ENCODE measurements at places on chromosomes 4 and X.

DNA sequence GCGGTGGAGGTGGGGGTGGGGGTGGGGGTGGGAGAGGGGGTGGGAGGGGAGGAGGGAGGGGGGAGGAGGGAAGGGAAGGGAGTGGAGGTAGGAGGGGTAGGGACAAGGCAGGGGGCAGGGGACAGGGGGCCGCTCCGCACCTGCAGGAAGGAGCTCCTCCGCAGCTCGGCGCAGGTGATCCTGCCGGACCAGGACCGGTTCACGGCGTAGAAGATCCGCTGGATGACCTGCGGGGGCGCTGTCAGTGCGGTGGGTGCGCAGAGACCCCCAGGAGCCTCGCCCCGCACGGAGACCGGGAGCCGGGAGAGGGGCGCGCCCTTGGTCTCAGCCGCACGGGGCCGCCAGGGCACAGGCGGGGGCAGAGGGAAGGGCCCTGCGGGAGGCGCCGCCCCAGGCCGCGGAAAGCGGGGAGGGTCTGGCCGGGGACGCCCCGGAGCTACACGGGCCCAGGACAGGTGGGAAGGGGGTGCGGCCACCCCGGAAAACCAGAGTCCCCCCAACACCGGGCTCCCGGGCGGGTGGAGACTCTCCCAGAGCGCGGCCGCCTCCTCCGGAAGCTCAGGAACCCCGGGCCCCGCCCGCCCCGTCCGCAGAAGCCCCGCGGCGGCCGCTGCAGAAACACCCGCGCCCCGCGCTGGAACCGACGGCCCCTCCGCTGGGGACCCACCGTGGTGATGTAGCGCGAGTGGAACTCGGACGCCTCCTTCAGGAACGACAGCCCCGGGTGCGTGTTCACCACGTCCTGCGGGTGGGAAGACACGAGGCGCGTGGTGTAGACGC, 27.6 kb upstream of the GTPBP6 start:
- DNase-seq = no peak

GRCh38 chr4:54274795-54275665, 45.9 kb downstream of the PDGFRA start:
- DNase-seq = no peak

DNA sequence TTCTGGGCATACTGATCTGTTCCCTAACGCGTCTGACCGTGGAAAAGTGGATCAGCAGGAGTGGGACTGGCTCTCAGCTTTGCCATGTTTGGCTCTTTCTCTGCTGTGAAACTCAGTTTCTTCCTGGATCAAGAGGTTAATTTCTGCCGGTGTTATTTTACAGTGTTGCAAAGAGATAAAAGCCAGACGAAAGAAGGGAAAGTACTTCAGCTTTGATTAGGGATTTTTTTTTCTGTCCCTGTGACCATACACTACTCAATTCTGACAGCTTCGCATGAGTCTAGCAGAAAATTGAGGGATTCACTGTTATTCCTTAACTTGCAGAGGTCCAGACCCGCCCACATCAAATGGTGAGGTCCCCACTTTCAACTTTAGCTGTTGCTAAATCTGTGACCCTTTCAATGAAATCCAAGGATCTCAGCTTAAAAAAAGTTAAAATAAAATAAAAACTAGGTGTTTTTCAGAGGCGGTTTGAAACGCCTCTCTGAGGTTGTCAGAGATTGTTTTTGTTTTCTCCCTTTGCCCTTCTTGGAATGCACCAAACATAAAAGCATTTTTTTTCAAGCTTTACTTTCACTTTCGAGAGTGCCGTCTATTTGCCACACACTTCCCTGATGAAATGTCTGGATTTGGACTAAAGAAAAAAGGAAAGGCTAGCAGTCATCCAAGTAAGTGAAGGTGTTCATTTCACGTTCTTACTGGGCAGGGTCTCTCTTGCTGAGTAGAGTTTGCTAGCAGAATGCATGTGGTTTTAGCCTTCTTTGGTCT, at the start of gene TLR3:
TLR3 (plus strand) TSS at position 576 of the 768 bp plus-strand sequence. CDS start 7,464 bp downstream, outside the sequence.
- peak; percentile 16 for DNase-seq

- DNase-seq = no peak
Measured at GRCh38 chr4:147826288-147826646, 94.4 kb downstream of the ARHGAP10 start.

DNA sequence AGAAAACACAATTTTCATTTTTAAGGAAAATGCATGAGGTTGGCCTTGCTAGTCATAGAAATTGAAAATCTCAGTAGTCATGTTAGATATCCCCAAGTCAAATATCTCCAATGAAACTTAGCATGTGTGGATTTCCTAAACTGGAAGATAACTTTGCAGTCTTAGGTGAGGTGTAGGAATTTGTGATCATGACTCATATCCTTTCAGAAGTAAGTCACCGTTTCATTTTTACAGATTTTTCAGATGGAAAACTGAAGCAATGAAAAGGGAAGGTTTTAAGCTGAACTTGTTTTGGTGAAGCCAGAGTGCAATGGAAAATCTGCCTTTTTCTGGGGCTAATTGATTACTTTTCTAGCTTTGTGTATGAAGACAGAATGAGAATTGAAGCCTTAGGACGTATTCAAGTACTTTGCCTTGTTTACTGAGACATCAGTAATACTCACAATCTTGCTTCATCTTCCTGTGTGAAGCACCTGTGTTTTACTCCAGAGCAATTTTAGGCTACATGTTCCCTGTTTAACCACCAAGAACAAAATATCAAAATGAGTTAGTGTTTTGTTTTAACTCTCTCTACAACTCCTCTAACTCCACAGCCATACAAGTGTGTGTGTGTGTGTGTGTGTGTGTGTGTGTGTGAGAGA, 1662.8 kb upstream of the ADGRL3 start:
- no peak for DNase-seq

GRCh38 chr4:42865572-42866189, 26.8 kb upstream of the GRXCR1 start:
- peak; percentile 67 for DNase-seq

- DNase-seq = no peak
Measured at GRCh38 chr4:186326391-186326790, 60.4 kb downstream of the F11 start.

DNA sequence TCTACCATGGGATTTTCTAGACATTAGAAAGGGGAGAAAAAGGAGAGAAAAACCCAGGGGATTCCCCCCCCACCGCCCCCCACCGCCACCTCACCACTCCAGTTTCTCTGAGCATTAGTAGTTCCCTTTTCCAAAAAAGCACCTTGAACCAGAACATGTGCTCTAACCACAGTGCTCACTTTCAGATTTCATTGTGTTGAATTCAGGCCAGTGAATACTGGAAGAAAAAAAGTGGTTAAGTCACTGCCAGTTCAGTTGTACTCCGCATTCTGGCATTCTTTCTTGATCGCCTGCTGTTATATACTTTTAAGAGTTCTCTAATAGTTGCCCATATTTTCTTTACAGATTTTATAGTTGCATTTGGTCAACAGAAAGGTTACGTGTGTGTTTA, 40.9 kb downstream of the JADE3 start:
- peak; percentile 45 for DNase-seq

DNA sequence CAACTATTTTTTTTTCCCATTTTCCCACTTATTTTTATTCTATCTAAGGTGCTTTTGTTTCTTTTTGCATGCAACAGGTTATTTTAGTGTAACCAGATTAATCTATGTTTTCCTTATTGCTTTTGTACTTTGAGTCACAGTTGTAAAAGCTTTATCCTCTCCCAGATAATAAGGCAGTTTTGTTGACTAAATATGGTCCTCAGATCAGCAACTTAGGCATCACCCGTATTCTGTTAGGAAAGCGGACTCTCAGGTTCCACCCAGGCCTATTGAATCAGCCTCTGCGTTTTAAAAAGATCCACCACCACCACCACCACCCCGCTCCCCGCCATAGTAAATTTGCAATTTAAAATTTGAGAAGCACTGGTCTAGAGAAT, 58.6 kb upstream of the USP9X start:
- DNase-seq = no peak

GRCh38 chr4:107850438-107850837, 25.7 kb downstream of the SGMS2 start:
- no peak for DNase-seq

- DNase-seq = no peak
Measured at GRCh38 chrX:39935411-39936064, 162.2 kb downstream of the BCOR start.

- DNase-seq = peak; percentile 1
Measured at GRCh38 chr4:71814433-71814832, 30.6 kb upstream of the GC start.

DNA sequence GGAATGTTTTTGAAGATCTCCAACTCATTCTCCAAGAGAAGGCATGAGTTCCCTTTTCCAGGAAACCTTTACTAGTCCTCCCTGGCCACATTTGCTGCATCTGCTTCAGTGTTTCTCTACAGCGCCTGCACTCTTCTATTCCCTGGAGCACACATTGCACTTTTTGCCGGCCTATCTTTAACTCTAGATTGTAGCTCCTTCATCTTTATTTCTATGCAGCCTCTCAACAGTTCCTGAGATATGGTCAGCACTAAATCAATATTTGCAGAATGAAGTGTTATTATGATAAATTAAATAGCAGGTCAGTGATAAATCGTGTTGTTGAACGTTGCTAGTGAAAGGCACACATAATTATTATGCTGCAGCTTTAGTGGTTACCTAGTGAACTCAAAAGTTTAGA, 88.3 kb downstream of the VCX3A start:
- no peak for DNase-seq

DNA sequence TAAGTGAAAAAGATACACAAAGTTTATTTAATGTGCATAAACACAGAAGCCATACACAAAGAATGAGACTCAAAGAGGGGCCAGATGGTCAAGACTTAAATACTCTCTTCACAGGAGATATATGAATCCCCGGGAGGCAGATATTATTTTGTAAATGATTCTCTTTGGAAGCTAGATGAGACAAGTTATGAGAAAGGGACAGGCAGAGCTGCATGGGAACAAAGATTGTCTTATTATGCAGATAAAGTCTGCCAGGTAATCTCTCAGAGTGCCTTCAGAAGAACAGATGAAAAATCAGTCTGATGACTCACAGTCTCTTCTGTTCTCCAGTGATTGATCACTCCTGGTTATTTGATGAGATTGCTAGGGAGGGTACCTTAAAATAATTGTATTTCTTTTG, 89.0 kb downstream of the NAF1 start:
- DNase-seq = no peak

Measured in NB4 (cell line).